ENCODE measurements at places on chromosomes 1 and 21.

- DNase-seq: no peak
These were observed 80.1 kb downstream of the SPAG17 start for GRCh38 chr1:118104951-118105350.

GRCh38 chr1:68221980-68222373 lies 10.3 kb downstream of the WLS start:
- no peak for DNase-seq

- DNase-seq: no peak
These were observed 139.8 kb downstream of the AK5 start for GRCh38 chr1:77421504-77422233.

DNA sequence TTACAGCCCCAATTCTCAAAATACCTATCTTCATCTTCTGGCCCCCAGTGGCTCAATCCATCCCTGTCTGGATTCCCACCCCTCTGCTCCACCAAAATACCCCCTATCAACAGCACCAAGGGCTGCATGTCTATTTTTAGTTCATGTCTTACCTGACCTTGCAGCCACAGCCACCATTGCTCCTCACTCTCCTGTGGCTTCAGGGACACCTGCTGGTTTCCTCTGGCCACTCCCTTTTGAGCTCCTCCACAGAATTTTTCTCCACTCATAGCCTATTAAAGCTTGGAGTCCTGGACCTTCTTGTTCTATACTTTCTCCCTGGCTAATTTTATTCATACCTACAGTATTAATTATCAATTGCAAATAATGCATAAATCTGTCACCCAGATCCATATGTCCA lies 125.3 kb upstream of the NGF start:
- DNase-seq: no peak

GRCh38 chr1:226327761-226328162 lies 18.8 kb upstream of the LIN9 start:
- DNase-seq: no peak

DNA sequence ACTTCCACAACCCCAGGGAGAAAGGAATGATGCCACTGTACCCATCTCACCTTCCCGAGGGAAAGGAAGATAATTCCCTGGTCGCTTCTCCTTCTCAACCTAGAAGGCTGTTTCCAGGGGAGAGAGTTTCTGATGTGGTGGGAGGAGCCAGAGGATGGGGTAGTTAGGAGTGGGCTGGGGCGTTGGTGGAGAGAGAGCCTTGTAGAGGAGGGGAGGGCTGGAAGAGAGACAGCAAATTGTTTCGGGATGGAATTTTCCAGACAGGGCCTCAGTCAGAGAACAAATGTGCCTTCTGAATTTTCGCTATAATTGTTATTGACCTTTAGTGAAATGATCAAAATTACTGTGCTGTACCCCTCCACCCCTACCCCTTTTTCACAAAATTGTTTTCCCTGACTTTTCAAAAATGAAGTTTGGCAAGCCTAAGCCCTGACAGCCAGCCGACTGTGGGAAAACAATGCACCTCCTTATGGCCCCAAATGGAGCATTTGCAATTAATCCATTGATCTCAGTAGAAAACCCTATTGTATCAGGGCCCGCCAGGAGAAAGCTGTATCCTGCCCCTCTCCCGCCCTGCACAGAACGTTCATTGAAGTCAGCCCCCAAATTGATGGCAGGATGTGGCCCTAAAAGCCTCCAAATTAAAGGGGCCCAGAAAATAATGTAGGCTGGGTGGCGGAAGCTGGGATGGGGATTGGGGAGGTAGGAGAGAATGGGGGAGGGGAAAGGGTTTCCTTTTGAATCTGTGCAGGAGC lies 69.1 kb upstream of the JUN start:
- DNase-seq: no peak

DNA sequence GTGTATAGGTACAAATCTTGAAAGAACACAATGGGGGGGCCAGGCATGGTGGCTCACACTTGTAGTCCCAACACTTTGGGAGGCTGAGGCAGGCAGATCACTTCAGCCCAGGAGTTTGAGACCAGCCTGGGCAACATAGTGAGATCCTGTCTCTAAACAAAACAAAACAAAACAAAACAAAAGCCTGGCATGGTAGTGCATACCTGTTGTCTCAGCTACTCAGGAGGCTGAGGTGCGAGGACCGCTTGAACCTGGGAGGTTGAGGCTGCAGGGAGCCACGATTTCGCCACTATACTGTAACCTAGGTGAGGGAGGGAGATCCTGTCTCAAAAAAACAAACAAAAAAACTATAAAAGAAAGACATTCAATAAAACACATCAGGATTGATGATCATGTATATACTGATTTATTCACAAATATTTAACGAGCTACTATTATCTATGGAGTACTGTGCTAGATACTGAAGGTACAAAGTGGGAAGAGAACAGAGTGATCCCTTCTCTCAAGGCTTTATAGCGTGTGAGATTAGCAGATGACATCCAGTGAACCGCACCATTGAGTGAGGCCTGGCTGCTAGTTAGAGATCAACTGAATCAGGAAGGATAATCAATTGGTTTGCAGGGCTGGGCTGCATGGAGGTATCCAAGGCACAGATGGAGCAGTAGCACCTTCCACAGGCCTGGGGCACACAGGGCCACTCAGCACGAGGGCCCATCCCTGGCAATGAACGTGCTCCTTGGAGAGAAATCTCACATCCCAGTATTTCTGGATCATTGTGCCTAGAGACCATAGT lies 26.4 kb downstream of the ELF3 start:
- no peak for DNase-seq

DNA sequence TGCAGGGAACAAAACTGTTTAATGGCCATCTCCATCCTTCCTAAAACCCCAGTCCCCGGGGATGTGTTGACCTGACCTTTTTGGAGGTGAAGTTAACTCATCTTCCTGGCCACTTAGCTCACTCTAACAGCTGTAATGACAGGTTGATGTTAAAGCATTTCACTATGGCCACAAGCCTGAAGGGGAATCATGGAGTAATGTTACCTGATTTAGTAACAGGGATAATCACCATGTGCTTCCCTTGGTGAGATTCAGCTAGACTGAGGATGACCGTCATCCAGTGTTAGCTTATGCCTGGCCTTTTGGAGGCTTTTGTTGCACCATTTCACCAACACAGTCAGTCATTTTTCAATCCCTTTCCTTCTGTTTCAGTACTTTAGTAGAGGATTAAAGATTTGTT lies 64.3 kb upstream of the RAVER2 start:
- DNase-seq: no peak

Measured in liver (tissue), 10 donors.